ENCODE measurements at places on chromosomes 7 and 10. TPM values are rescaled to one million over a fixed set of nuclear protein-coding genes. Genes with fewer than 3 reads are reported as not detected.

Gene GRID1
- not detected for total RNA-seq

Gene UNCX
- total RNA-seq, result not detected

Gene ANKRD26
- total RNA-seq, result 11.6 TPM

Gene SLC18A3
- total RNA-seq, result not detected

Gene SRI
- total RNA-seq, result 115 TPM

Gene HOXA7
- not detected for total RNA-seq

Gene PIK3AP1
- 1.1 TPM for total RNA-seq

Gene AKR1C2
- 0.17 TPM for total RNA-seq

Gene GIMAP1
- total RNA-seq, result 19.6 TPM

Gene WBP1L
- 30.2 TPM for total RNA-seq

Gene PILRA
- 1.8 TPM for total RNA-seq

Gene TACC2
- total RNA-seq, result not detected

Gene RNF32
- total RNA-seq, result 2.2 TPM

Gene ITIH5
- total RNA-seq, result not detected

Gene TMEM196
- not detected for total RNA-seq

Gene DNAJC12
- total RNA-seq, result 1.9 TPM

Gene YAE1
- total RNA-seq, result 16.1 TPM

Gene WDFY4
- 0.37 TPM for total RNA-seq

Gene GAD2
- not detected for total RNA-seq

Gene LHFPL3
- not detected for total RNA-seq

Gene SKIDA1
- total RNA-seq, result 0.33 TPM

Gene CPED1
- total RNA-seq, result 0.17 TPM

Gene PMS2
- total RNA-seq, result 24.6 TPM

Gene FBXO24
- total RNA-seq, result 1.5 TPM

Gene VIPR2
- not detected for total RNA-seq

Gene AMZ1
- 0.05 TPM for total RNA-seq

Gene GNGT1
- not detected for total RNA-seq

Gene SLC13A1
- not detected for total RNA-seq

Gene IGFBP3
- 4.0 TPM for total RNA-seq

Gene GATAD1
- 14.3 TPM for total RNA-seq

Gene LRGUK
- total RNA-seq, result 0.17 TPM

Gene CPA4
- not detected for total RNA-seq

All from activated CD4-positive, alpha-beta T cell treated with anti-CD3 and anti-CD28 coated beads, Interleukin-2, amount 10 ng/mL, durations not matched to agents 7 days and 5 days (primary cell).